ENCODE measurements at places on chromosomes 12 and 14.

DNA sequence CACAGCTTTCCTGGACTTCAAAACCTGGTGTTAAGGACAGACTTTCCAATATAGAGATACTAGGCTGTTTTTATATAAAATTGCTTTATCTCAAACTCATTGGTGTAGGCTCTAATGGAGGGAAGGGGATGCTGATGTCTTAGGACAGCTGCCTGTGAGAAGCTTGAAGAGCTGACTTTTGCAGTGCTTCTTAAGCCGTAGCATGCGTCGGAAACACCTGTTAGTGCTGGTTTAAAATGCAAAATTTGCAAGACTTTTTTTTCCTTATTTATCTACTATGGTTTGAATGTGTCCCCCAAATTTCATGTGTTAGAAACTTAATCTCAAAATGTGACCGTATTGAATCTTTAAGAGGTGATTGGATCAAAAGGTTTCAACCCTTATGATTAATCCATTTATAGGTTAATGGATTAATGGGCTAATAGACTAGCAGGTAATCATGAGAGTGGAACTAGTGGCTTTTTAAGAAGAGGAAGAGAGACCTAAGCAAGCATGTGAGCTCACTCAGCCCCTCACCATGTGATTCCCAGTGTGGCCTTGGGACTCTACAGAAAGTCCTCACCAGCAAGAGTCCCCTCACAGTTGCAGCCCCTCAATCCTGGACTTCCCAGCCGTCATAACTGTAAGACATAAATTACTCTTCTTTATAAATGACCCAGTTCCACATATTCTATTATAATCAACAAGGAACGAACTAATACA lies 60.9 kb upstream of the FUT8 start:
- no peak for DNase-seq

DNA sequence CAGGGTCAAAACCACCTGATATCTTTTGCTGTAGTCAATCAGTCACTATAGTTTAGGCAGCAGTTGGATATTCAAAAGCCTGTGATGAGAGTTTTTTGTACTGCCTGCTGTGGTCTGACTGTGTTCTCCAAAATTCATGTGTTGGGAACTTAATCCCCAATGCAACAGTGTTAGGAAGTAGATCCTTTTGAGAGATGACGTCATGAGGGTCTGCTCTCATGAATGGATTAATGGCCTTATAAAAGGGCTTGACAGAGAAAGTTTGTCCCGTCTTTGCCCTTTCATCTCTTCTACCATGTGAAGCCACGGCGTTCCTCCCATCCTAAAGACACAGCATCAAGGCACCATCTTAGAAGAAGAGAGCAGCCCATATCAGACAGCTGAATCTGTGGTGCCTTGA lies 50.8 kb upstream of the PDE3A start:
- no peak for DNase-seq

DNA sequence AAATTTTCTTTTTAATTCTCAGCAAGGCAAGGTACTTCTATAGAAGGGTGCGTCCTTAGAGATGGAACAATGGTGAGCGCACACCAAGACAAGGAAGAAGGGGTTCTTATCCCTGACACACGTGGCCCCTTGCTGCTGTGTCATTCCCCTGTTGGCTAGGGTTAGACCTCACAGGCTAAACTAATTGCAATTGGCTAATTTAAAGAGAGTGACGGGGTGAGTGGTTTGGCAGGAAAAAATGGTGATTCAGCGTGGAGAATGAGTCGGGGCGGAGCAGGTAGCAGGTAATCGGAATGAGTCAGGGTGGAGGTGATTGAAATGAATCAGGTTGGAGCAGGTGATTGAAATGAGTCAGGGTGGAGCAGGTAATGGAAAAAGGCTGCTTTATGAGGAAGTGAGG lies 36.3 kb upstream of the HECTD1 start:
- DNase-seq: no peak

DNA sequence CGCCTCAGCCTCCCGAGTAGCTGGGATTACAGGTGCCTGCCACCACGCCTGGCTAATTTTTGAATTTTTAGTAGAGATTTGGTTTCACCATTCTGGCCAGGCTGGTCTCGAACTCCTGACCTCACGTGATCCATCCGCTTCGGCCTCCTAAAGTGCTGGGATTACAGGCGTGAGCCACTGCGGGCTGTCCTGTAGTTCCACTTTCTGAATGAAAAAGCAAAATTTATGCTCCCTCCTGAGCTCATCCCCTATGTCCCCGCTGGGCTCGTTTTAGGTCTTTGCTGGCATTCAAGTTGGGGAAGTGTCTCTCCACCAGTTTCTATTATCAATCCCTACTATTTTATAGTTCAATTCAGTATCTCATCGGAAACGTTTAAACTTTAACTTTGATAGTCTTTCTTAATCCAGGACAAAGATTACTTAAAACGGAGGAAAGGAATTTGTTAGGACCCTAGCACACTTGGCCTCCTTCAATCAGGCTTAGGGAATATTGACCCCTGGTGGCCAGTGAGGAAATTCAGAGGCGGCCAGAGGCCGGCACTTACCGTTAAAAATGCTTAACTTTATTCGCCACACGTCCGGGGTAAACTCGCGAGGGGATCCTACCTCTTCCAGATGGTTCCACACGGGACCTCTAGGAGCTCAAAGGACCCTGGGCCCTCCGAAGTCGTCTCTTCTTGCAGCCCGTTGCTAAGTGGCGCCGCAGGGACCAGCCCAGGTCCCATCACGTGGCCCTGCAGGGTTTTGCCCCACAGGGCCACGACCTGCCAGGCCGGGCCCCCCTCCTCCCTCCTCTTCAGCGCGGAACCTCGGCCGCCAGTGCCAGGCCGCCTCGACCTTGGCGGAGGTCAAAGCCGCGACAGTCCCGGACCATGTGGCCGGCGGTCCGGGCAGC lies 11.4 kb upstream of the DNAL1 start:
- DNase-seq: peak; percentile 17

GRCh38 chr12:78085542-78086182 lies 255.0 kb downstream of the NAV3 start:
- no peak for DNase-seq

- DNase-seq: no peak
Measured at GRCh38 chr12:125528281-125528680, 463.0 kb downstream of the AACS start.

GRCh38 chr12:95439461-95440230 lies 34.3 kb upstream of the METAP2 start:
- DNase-seq: no peak

GRCh38 chr14:96670391-96670790 lies 126.8 kb upstream of the VRK1 start:
- DNase-seq: no peak

GRCh38 chr14:68230950-68231717 lies 411.6 kb downstream of the RAD51B start:
- DNase-seq: no peak

GRCh38 chr12:76113800-76114757 lies 29.6 kb upstream of the NAP1L1 start:
- DNase-seq: no peak

DNA sequence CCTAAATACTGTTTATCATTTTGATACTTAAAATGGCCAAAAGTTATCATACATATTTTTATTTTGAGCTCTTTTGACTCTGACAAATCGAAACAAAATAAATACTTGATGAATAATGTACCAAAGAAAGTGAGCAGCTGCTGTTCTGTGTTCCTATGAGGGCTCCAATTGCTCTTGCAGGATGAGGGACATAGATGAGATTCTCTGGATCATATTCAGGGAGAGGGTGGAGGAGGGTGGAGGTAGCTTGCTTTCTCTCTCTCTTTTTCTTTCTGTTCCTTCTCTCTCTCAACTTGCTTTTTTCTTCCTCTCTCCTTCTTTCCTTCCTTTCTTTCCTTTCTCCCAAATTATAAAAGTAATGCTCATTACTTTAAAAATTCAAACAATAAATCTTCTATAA lies 8.9 kb upstream of the MYH7 start:
- DNase-seq: no peak

All from amniotic stem cell (primary cell).